ENCODE measurements at places on chromosomes 4 and X. TPM values are rescaled to one million over a fixed set of nuclear protein-coding genes. Genes with fewer than 3 reads are reported as not detected.
A peak's percentile ranks its signal among the peaks of the same experiment; 100 is the strongest.

GRCh38 chr4:160523231-160523630 lies 1420.4 kb downstream of the RAPGEF2 start:
- no peak for DNase-seq

DNA sequence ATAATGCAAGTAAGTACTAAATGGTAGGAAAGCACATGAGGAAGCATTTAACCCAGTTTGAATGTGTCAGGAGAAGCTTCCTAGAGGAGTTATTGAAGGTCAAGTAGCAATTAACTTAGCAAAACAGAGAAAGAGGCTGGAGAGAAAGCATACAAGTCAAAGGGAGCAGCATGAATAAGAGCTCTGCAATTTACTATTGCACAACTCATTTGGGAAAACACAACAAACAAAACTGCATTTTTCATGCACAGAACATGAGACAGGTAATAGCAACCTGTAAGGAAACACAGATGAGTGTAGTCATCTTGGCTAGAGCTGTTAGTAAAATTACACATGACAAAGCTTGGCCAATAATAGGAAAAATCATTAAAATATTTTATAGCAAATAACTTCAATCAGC lies 538.1 kb downstream of the PPP4R3C start:
- DNase-seq = no peak

DNA sequence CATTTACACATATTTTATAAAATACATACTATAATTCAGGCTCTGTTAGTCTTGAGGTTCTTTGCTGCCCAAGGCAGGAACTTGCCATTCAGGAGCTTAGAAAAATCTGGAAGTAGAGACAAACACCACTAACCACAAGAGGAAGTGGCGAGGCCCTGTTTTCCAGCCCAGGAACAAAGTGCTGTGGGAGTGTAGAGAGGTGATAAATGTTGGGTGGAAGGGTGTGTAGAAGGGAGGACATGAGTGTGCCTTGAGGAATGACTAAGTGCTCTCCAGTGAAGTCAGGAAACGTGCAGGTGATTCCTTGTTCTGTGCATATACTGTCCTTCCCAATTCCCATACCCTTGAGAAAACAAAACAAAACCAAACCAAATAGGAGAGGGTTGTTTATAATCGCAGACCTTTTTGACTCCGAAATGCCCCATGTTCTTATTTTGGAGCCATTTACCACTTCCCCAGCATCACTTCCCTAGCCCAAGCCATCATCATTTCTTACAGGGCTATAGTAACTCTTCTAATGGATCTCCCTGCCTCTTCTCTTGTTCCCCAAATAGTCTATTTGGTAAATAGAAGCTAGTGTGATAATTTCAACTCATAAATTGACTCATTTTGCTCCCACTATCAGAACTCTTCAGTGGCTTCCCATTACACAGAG lies 83.2 kb downstream of the GPAT3 start:
- DNase-seq = no peak

DNA sequence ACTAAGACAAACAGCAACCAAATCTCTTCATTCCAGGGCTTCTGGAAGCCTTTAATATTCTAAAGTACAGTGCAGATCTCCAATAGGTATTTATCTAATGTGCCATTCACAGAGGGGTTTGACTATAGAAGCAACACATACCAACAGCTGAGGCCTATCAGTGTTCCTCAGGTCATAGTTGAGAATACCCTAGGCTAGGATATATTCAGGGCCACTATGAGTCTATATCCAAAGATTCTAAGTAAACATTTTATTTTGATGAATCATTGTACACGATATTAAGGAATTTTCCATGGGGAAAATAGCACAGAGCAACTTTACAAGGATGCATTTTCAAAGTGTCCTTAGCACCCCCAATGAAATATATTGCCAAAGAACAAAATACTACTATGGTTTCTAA lies 9.7 kb downstream of the SMIM10 start:
- DNase-seq = no peak

DNA sequence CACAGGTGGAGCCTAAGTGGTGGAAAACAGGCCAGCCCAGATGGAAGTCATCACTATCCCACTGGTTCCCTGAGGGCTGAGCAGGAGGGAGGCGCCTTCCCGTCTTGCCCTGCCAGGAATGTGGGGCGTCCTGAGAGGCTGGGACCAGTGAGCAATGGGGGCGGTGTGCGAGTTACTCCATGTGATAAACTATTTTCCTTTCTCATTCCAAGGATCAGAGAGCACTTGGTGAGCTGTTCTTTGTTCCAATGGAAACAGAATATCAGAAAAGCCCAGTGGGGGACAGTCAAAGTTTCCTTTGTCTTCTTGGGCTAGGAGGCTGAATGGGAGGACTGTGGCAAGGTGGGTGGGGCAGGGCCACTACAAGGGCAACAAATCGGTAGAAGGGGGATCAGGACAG lies 86.2 kb downstream of the NHSL2 start:
- no peak for DNase-seq

DNA sequence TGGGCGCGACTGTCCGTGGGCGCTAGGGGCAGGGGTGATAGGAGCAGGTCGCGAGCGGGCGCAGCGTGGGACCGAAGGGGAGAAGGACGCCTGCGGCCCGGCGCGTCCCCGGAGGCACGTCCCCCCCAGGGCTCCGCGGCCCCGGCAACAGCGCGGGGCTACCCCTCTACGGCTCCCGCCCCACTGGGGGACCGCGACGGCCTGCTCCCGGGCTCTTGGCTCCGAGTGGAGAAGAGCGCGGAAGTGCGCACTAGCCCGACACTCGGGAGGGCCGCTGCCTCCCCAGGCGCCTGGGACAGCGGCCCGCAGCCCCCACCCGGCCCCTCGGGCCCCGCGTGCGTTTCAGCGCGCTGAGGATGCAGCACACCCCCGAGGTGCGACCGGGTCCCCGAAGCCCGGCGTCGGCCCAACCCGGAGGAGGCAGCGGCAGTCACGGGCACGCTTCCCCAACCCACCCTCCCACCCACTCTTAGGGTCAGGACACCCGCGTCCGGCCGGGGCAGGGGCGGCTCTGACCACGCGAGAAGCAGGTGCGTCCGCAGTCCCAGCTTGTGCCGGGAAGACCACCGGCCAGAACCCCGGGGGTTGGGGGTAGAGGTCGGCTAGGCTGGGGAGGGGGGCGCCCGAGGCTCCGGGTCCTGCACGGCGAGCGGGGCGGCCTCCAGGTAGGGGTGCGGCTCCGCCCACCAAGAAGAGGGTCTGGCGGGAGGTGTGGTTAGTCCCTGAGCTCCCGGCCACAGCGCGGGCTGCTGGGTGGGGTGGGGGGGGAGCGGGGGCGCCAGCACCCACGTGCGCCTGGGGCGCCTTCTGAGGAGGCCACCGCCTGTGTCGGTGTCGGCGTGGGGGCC lies 18.5 kb upstream of the NAT8L start:
- peak; percentile 62 for DNase-seq

DNA sequence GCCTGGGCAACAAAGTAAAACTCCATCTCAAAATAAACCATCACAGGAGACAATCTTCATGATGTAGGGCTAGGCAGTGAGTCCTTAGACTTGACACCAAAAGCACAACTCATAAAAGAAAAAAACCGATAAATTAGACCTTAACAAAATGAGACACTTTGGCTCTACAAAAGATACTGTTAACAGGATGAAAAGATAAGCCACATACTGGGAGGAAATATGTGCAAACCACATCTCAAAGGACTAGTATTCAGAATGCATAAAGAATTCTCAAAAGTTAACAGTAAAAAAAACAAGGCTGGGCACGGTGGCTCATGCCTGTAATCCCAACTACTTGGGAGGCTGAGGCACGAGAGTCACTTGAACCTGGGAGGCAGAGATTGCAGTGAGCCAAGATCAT lies 13.2 kb downstream of the EFHC2 start:
- no peak for DNase-seq

DNA sequence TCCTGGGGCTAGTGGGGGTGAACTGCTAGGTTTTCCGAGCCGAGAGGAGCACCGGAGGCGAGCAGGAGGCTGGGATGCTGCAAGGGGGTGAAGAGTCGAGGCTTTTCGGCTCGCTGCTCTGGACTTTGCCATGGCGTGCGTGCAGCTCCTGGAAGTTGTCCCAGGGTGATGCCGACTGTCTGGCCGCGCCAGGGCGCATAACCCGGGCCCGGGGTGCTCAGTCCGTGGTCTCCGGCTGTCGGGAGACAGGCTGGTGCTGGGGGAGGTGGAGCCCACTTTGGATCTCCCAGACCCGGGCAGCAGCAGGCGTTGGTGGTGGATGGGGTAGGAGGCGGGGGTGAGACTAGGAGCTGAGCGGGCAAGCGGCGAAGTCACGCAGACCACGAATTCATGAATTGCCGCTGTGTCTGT lies 793 bp downstream of the GRIA3 start:
- DNase-seq = no peak

GRCh38 chr4:499567-499966 lies 557 bp downstream of the PIGG start:
- peak; percentile 69 for DNase-seq

GRCh38 chr4:122614621-122615020 lies 6.2 kb downstream of the IL21 start:
- DNase-seq = no peak

GRCh38 chr4:56511098-56511497 lies 5.5 kb downstream of the ARL9 start:
- DNase-seq = no peak

DNA sequence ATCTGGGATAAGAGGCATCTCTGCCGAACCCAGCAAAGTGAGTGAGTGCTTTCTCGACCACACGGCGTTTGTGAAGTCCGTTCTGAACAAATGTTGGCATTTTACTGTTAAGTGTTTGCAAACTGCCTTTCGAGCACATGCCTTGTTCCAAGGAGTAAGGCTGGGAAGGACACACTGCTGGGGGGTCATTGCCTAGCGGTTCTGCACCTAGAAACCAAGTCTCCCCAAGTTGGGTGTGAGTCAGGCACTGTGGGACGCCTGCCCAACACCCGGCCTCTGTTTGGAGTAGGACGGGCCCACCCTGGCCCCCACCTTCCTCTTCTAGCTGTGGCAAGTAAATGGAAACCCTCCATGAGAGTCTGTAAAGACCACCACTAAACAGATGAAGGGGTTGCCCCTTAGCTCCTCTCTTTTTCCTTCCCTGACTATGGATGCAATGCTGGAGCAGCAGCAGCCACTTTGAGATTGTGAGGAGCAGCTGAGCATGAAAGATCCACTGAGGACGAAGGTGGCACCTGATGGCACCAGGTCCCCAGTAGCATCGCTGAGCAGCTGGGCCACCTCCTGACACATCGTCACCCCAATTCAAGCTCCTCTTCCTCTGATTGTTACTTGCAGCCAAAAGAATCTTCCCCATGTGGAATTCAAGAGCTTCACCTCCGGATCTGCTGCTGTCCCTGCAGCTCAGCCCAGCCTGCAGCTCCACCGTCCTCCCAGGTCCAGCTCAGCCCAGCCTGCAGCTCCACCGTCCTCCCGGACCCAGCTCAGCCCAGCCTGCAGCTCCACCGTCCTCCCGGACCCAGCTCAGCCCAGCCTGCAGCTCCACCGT lies 6.3 kb downstream of the CPLX1 start:
- no peak for DNase-seq

DNA sequence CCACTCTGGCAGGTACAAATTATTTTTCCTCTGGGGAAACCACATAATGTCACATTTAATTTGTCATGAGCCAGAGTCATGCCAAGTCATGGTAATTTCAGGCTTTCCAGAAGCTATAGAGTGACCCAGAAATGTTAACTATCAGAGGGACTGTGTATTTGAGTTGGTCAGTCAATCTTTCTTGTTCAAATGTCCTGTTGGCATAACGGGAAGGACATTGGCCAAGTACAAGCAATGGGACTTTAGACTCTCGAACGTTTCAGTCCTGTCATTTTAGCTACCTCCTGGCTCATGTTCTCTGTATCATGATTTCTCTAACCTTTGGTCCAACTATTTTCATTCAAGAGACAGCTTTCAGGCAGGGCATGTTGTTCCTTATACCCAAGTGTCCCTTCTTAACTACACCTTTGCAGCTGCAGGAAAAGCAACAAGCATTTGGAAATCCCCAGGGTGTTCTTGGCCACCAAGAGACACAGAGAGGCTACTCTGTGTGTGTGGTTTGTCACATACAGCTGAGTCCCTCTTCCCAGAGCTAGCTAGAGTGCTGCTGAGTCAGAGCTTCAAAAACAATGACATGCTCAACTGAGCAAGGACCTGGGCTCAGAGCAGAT lies 142.6 kb downstream of the EGF start:
- DNase-seq = peak; percentile 82

DNA sequence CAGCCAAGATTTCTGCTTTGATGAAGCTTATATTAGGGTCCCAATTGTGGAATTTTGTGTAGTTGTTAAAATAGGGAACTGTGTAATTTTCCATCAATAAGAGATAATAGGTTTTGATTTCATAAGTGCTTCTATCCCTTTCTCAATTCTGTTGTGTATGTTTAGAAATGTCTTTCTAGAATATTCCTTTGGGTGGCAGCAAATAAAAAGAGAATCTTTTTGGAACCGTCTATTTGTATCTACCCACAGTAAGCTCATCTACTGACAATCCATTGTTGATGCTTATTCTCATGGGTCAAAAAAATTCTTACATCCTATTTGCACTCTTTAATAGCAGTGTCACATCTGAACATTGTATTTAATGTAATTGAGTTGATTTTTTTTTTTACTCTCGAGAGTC lies 61.7 kb downstream of the TMA16 start:
- no peak for DNase-seq

- no peak for DNase-seq
Observed at GRCh38 chr4:93384241-93384640, 444.3 kb upstream of the ATOH1 start.

DNA sequence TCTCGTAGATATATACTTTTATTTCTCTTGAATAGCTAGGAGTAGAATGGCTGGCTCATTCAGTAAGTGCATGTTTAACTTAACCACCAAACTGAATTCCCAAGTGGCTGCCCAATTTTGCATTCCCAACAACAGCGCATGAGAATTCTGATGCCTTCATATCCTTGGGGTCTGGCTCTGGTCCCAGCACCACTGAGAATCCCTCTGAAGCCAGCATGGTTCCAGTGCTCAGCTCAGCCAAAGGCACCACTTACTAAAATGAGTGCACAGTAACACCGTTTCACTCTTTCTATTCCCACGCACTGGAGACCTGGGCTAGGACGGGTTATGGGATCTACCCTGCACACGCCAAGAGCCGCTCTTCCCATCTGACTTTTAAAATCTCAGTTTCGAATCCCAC lies 60.4 kb downstream of the CASP3 start:
- no peak for DNase-seq

DNA sequence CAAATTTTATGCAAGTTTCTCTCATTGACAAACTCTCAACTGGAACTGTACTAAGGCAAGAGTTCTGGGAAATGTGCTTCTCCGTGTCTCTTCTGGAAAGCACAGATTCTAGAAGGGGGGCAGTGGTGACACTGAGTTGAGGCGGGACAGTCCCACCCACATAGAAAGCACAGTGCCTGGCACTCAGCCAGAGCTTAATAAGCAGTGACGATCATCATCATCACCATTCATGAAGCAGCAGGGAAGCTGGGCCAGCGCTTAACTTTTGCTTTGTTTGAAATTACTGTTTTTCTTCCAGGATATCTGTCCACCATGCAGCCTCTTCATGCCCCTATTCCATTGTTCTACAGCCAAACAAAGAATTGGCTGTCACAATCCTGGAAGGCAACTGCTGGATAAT lies 60.3 kb downstream of the BEND2 start:
- no peak for DNase-seq

ZNF157 gene
- total RNA-seq = 0.40 TPM

SMIM10L2A gene
- total RNA-seq = 1.2 TPM

SYTL5 gene
- total RNA-seq = not detected

DIPK2B gene
- not detected for total RNA-seq

TMEM175 gene
- 12.7 TPM for total RNA-seq

SPANXA2 gene
- total RNA-seq = not detected

PAGE5 gene
- total RNA-seq = not detected

RAB33A gene
- total RNA-seq = 20.6 TPM

ELMOD2 gene
- total RNA-seq = 12.3 TPM

UGT2B15 gene
- not detected for total RNA-seq

VEGFD gene
- not detected for total RNA-seq

NFXL1 gene
- 15.0 TPM for total RNA-seq

Measured in activated CD4-positive, alpha-beta T cell treated with anti-CD3 and anti-CD28 coated beads, Interleukin-2, amount 10 ng/mL, durations not matched to agents 24 days and 14 days (primary cell).